Sigmoid colon (tissue), 7 donors: ENCODE measurements at places on chromosomes 6 and 20.

GRCh38 chr20:32296412-32296811 lies 19.0 kb downstream of the KIF3B start:
- no peak for DNase-seq

GRCh38 chr6:4281341-4282293 lies 146.2 kb upstream of the ECI2 start:
- DNase-seq: peak; percentile 72

- no peak for DNase-seq
These were observed 25.0 kb downstream of the TTBK1 start for GRCh38 chr6:43268355-43268700.

- no peak for DNase-seq
These were observed 23.5 kb downstream of the SLC17A4 start for GRCh38 chr6:25777856-25778649.

GRCh38 chr6:5159162-5159561 lies 74.0 kb downstream of the PPP1R3G start:
- DNase-seq: no peak
